ENCODE measurements at places on chromosomes 7 and 10.

DNA sequence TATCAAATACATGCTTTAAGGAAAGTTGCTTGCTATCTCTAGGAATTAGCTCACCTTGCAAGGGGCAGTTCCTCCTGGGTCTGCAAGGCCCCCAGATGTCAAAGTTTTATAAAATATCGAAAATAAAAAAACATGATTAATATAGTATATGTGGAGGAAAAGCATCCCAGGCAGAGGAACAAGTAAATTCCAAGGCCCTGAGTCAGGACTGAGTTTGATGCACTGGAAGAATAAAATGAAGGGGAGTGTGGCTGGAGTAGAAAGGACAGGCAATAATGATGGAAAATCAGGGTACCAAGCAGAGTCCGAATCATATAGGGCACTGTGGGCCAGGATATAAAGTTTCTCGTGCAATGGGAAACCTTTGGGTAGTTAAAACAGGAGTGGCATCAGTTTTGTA is 112.4 kb upstream of the EEPD1 start:
- no peak for DNase-seq

GRCh38 chr10:65408401-65408800 is 1517.4 kb upstream of the LRRTM3 start:
- DNase-seq: no peak

DNA sequence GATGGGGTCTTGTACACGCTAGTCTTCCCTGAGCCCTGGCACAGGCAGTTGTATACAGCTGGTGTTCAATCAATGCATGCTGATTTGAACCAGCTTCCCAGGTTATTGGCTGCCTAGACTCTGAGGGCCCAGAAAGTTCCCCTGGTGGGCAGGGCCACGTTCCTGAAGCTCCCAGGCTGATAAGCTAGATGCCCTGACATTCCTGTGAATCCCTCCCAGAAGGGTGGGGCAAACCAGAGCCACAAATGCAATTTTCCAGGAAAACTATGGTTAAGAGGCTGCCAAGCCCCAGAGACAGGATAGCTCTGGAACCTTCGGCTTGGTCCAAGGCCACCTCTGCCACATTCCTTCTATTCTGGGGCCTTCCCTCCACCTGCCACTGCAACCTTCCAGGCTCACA is 78.2 kb downstream of the FAM53B start:
- DNase-seq: no peak

GRCh38 chr7:50849991-50850390 is 67.3 kb upstream of the GRB10 start:
- no peak for DNase-seq

GRCh38 chr10:78338717-78339116 is 305.1 kb downstream of the RPS24 start:
- no peak for DNase-seq

- DNase-seq: no peak
Observed at GRCh38 chr10:118045158-118045836, 1.4 kb downstream of the RAB11FIP2 start.

- peak; percentile 34 for DNase-seq
Observed at GRCh38 chr7:121275204-121275603, 53.6 kb upstream of the WNT16 start.

DNA sequence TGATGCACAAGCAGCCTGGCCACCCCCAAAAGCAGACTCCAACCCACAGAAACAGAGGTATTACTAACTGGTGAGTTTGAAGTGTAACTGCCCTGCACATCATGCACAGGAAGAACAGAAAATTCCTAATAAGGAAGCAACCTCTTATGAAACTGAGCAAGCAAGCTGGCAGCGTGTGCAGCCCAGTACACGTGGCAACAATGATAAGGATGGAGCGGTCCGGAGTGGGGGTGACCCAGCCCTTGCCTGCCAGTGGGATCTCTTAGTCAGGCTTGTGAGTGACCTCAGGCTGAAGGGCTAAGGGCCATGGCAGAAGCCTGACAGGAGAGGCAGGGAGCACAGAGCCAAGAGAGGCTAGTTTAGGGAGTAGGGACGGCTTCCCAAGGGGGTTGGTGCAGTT is 22.1 kb upstream of the AOAH start:
- no peak for DNase-seq

DNA sequence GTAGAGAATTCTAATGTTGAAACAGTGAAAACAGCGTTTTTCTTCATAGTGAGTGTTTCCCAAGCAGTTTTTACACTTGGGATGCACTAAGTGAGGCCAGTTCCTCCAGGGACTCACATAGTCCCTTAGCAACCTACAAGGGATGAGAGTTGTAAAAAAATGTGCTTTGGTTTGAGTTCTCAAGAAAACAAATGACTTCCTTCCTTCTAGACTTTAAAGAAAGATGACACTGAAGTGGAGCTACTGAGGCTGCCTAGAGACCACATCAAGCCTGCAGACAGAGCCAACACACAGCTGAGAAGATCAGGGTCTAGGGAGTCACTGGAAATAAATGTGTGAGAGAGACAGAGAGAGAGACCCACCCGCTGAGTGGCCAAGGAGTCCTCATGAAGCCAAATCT is 264.4 kb downstream of the TNS3 start:
- no peak for DNase-seq

GRCh38 chr10:7666253-7667023 is at the start of gene ITIH5:
Gene ITIH5, minus strand, starts transcription at chr10:7666966. Its CDS starts 74 bp downstream, at chr10:7666892.
- DNase-seq: no peak

DNA sequence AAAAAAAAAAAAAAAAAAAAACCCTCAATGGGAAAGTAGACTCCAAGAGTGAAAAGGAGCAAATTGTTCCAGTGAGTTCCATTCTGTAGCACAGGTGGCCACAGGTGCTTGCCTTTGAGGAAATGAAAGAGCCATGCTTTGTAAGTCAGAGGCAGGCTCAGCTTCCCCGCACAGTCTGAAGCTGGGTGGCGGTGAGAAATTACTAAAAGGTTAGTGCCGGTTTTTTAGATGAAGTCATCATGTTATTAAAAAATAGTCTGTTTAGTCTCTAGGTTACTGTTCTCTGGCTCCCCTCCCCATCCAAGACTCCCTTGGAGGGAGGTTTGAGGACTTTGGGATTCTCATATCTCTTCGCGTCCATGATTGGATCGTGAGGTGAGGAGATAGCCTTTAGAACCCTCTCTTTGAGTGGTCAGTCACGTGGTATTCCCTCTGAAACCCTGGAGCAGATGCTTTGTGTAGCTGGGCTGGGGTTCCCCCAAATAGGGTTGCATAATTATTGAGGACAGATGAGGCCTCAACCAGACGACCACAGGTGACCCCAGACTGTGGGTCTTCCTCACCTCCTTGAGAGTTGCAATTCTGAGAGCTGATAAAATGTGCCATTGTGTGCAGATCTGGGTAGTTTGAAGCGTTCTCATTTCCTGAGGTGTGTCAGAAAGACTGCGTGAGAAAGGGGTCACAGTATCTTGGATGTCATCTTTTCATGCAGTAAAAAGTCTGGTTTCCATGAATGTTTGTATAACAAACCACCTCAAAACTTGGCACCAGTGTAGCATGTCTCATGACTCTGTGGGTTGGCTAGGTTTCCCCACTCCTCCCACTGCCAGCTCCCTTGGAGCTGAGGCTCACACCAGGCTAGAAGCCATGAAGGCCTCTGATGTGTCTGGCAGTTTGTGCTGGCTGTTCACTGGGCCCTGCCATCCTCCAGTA is 27.1 kb downstream of the OGDH start:
- DNase-seq: no peak

GRCh38 chr7:87216701-87217508 is 2.6 kb downstream of the TMEM243 start:
- DNase-seq: no peak

- no peak for DNase-seq
Observed at GRCh38 chr7:156456032-156456431, 184.5 kb upstream of the RNF32 start.

DNA sequence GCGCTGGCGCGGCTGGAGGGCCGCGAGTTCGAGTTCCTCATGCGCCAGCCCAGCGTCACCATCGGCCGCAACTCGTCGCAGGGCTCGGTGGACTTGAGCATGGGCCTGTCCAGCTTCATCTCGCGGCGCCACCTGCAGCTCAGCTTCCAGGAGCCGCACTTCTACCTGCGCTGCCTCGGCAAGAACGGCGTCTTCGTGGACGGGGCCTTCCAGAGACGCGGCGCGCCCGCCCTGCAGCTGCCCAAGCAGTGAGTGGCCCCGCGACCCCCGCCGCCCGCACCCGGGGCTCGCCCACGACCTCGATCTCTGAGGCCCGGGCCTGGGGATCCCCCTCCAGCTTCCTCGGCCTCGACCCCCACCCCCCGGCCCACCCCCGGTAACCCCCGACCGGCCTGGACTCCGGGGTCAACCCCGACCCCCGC is 537 bp downstream of the FOXK1 start:
- DNase-seq: no peak

GRCh38 chr7:148481147-148481526 is 109.4 kb upstream of the C7orf33 start:
- DNase-seq: no peak

DNA sequence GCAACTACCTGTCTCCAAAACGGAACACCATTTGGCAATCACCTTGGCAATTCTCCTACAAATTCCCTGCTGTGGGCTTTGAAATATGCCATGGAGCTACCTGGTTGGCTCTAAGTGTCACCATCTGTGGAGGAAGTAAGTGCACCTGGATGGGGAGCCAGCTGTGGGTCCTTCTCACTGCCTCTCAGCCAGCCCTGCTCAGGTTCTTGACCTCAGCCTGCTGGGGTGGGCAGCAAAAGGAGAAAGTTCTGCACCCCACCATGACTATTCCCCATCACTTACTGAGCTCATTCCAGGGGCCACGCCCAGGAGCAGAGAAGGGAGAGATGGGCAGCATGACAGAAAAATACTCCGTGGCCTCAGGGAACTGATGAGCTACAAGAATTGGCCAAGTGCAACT is 158.7 kb downstream of the TNS3 start:
- DNase-seq: no peak

DNA sequence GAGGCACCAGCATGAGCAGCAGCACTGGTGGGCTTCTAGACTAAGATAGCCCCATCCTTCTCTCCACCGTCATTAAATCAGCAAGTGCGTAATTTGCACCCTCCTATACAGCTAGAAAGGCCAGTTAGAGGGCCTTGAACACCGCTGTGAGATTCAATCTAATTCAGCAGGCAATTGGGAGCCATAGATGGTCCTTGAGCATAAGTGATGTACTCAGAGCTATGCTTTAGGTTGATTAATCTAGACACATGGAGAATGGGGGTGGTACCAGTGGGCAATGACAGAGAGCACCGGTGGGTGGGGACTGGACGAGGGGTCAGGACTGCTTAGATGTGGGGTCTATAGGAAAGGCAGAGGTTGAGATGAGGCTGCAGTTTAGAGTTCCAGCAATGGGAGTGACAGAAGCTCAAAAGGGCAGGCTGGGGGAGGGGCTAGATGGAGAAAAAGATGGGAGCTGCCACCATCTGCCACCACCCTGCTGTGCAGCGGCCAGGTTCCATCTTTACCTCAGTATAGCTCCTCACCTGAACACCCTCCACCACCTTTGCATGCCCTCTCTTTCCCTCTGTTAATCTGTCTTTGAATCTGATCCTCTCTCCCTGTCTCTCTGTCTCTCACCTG is 87.3 kb downstream of the C10orf105 start:
- DNase-seq: no peak

DNA sequence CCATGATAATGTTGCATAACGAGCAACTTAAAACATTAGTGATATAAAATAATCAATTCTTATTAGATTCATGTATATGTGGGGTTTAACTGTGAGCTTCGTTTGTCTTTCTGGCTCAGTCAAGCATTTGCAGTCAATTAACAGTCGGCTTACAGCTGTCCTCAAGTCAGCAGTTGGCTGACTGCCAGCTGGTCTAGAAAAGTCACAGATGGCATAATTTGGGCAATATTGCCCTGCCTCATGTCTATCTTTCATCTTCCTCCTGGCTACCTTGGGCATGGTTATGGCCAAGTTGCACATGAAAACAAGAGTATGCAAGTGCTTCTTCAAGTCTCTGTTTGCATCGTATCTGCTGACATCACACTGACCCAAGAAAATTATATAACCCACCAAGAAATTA is 186.1 kb upstream of the ZWINT start:
- no peak for DNase-seq

- DNase-seq: no peak
Observed at GRCh38 chr10:3595736-3596135, 189.3 kb downstream of the KLF6 start.

GRCh38 chr10:13872411-13872810 is 285.6 kb downstream of the PRPF18 start:
- no peak for DNase-seq

GRCh38 chr10:12130237-12130872 is 878 bp downstream of the SEC61A2 start:
- DNase-seq: no peak

DNA sequence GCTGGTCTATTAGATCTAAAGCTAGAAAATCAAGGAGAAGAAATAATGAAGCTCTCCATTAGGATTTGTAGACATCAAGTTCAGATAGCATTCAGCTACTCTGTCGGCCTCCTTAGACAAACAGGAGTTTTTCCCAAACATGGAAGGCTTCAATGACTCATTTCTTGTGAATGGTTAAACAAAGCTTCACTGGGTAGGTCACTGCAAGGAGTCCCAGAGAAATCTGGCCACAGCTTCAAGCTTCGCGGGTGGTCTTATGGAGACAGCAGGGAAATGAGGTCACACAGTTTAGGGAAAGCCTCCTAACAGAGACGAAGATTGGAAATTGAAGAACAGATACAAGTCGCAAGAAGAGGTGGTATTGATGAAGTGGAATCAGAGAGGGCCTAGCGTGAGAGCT is 22.6 kb upstream of the LRRC72 start:
- no peak for DNase-seq

GRCh38 chr10:124240839-124241291 is 147.5 kb upstream of the CHST15 start:
- DNase-seq: no peak

GRCh38 chr10:93541402-93542357 is 24.8 kb upstream of the FFAR4 start:
- DNase-seq: no peak

DNA sequence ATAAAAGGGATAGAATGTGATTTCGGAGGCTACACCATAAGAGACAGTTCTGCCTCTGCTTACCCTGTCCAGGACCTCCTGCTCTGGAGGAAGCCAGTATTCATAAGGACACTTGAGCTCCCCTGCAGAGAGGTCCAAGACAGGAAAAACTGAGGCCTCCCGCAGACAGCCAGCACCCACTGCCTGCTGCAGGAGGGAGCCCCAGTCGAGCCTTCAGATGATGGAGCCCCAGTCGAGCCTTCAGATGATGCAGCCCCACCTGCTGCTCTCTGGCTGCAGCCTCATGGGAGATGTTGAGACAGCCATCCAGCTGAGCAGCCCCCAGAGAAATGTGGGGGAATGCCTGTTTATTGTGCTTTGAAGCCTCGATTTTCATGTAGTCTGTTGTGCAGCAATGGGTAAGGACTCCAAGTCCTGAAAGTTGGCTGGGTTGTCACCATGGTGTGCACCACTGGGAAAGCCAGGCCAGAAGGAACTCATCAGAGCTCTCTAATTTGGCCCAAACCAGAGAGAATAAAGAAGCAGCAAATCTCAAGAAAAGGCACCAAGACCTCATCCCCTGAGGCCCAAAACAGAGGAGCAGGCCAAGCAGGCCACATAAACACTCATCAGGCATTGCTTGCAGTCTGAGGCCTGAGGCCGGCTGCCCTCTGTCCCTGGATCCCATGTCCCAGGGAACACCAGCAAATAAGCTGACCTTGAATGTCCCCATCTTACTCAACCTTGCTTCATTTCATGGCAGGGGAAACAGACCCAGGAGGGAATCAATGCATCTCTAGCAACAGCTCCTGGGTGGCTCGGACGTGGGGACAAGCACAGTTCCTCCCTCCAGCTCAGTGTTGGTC is 30.9 kb downstream of the CALML5 start:
- no peak for DNase-seq

- no peak for DNase-seq
Observed at GRCh38 chr10:87761892-87762291, 56.1 kb downstream of the ATAD1 start.

Data from NCI-H2107 (cell line).